Fibroblast of skin of right quadriceps (primary cell): ENCODE measurements at places on chromosomes 3 and 15.

DNA sequence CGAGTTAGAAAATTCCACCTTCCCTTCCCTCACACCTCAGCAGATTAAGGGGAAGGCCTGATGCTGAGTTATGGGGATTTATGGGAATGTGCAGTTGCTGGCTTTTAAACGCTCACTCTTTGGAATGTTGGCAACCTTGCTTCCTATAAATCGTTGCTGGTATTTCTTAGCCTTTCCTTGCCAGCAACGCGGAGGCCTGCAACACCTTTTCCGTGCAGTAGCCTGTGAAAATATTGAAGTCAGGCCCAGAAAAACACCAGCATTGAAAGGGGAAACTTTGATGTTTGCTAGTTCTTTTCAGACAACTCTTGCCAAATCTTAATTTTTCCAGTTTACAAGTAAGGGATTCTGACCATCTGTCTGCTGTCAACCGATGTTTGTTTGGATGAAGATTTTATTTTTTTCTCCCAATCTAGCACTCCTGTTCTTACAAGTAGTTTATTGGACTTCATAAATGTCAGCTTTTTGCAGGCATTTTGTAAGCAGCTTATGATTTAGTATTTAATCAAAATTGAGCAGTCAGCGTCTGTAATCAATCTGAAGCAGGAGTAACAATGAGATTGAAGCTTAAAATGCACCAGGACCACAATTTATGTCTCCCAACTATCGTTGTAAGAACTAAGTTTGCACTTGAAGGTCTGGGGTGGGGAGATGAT is 251.0 kb downstream of the RPLP1 start:
- DNase-seq, result peak; percentile 32

- DNase-seq, result peak; percentile 62
These were observed 54.9 kb downstream of the DCUN1D1 start for GRCh38 chr3:182925330-182925943.

- no peak for DNase-seq
These were observed 124.4 kb downstream of the LRRN1 start for GRCh38 chr3:3923619-3924018.

DNA sequence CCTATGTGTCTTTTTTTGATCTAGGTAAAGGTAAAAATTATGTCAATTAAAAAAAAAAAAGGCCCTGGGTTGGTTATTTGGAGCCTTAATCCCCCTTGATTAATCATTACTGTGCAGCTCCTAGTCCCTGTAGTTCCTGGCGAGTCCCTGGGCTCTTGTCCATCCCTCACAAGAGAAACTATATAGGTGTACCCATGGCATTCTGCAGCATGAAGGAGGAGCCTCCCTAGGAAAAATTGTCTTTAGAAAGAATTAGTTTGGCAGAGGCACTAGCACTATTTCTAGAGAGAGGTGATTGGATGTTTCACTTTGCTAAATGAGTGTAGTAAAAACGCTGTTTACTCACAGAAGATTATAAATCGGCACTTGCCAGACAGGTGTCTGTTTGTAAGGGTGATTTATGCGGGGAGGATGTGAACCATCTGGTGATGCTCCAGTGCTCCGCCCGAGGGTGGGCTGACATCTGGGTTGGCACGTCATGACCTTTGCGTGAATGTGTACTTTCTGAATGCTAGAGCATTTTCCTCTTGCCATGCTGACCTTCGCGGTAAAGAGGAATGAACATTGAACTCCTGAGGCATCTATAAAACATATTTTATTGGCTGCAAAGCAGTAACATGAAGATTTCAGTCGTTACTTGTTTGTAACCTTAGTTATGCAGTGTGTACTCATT is 12.6 kb downstream of the PLCL2 start:
- DNase-seq, result peak; percentile 39

DNA sequence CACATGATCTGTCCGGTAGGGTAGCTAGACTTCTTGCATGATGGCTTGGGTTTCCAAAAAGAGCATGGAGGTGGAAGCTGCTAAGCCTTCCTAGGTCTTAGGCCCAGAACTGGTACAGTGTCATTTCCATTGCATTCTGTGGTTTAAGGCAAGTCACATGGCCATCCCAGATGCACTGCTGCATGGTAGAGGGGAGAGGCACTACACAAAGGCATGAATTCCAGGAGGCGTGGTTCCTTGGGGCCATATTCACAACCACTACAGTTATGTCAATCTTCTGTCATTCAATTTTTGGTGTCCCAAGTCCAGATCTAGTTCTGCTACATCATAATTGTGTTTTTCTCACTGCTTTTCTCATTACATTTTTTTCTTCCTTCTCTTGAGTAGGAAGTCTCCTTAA is 122.2 kb upstream of the CHRM5 start:
- DNase-seq, result no peak

DNA sequence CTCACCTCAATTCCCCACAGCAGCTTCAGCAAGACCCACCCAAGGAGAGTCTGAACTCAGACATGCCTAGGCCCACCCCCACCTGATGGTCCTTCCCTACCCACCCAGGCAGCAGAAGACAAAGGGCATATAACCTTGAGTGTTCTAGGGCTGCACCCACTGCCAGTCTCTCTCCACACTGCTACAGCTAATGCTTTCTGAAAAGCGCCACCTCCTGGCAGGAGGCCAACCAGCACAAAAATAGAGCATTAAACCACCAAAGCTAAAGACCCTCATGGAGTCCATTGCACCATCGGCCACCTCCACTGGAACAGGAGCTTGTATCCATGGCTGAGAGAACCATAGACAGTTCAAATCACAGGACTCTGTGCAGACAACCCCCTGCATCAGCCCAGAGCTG is 11.3 kb upstream of the RPL39L start:
- DNase-seq, result no peak

GRCh38 chr3:185311991-185312390 is 50.9 kb upstream of the MAP3K13 start:
- no peak for DNase-seq

DNA sequence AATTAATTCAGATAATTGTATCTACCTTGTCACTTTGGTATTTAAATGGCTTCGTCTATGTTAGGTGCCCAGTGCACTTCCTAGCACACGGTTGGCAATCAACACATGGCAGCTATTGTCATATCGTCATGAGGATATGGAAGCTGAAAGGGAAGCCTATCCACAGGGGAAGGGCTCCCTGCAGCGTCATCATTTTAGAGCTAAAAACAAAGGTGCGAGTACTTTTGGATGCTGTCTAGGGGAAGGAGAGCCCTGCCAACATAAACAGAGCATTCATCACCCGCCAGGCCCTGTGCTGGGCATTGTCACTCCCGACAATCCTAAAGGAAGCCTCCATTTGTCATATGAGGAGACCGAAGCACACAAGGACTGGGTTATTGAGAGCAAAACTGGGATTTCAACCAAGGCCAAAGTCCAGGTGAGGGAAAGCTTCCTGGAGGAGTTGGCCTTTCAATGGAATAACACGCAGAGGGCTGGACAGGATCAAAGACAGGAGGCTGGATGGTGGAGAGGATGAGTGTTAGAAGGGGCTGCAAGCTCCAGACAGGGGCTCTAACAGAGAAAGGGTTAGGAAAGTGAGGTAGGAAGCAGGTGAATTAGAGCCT is 8.0 kb upstream of the PARL start:
- DNase-seq, result no peak

DNA sequence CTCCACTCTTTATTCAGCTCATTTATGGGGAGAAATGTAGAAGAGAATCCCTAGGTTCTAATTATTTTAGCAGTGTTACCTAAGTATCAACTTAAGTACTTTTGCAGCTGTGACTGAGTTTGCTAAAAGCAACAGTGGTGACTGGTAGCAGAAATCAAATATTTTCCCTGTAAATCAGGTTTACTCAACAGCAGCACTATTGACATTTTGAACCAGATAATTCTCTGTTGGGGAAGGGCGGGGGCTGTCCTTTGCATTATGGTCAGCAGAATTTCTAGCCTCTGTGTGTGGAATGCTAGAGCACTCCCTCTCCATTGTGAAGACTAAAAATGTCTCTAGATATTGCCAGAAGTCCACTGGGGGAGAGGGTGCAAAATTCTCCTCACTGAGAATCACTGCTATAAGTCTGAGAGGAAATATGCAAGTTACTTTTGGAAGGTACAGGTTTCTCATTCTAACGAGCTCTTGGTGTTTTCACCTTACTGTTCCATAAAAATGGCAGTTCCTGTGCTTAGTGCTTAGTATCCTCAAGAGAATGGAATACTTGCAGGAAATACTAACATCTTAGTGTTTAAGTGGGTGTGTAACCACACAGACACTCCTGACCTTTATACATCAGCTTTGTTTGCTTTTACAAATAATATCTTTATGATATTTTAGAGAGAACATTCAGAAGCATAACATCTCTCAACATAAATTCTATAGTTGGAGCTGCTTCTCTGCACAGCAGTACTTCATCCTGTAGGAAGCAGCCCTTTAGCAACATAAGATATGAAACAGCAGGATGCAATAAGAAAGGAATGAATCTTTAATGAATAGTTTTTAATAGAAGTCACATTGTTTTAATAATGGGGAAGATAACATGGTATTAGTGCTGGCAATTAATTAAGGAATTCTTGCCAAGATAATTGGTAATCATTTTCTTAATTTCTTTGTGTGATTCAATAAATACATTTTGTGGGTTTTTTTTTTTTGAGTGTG is 246.5 kb upstream of the GOLIM4 start:
- no peak for DNase-seq

DNA sequence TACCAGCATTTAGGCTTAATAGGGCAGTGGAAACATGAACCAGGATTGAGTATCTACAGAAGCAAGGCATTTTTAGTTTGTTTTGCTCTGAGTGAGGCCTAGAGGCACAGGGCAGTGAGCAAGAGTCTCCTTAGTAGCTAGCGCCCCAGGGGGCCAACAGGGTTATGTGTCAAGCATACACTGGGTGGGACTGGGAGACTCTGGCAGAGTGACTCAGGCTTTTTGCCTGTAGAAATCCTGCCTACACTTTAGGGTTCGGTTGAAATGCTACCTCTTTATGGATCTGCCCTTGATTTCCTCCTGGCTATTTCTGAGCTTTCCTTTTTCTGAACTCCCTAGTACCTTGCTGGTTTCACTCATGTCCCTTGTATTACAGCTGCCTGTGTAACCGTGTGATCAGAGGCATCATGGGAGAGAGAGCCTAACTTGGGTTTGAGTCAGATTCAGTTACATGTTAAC is 72.2 kb downstream of the TOP2B start:
- peak; percentile 75 for DNase-seq

- DNase-seq, result no peak
These were observed 72.7 kb upstream of the FAM174B start for GRCh38 chr15:92728266-92728665.

DNA sequence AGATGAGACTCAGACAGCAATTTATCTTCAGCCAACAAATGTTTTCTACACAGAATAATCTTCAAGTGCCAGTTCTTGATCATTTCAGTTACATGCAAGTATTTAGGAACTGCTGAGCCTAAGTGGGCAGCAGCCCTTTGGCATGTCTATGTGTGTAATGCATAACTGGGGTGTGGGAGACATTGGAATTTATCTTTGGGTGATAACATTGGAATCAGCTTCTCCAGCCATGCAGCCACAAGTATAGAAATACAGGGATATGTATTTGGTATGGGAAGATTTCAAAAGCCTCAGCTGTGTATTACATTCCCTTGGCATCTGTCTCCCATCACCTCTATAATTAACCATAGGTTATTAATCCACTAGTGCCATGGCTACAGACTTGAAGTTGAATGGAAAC is 63.4 kb upstream of the FOXP1 start:
- DNase-seq, result no peak

DNA sequence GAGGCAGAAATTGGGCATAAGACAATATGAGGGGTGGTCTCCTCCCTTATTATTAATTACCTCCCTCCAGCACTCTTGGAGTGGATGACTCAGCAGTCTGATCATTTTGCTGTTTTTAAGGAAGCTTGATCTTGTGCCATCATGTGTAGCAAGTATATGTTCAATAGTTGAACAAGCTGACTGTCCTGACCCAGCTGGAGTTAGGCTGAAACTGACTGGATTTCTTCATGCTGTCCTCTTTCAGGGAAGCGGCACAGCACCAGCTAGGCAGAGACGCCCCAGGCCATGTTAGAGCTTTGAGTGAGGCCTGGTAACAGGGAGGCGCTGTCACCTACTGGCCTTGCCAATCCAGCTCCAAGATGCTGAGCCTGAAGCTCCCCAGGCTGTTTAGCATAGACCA is 54.4 kb upstream of the KIF23 start:
- no peak for DNase-seq

DNA sequence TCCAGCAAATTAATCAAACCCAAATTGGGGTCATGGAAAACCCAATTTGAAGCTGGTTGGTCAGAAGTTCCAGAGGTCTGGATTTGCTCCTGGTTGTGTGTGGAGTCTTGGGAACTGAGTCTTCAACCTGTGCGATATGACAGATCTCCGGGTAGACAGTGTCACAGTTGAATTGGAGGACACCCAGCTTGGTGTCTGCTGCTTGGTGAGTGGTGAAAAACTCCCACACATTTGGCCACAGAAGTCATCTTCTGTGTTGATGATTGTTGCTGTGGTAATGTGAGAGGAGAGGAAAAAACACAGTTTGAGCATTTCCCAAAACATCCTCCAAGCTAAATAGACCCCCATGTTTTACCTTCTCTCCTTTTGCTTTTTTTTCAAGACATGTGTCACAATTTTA is 218.1 kb downstream of the TP63 start:
- no peak for DNase-seq

DNA sequence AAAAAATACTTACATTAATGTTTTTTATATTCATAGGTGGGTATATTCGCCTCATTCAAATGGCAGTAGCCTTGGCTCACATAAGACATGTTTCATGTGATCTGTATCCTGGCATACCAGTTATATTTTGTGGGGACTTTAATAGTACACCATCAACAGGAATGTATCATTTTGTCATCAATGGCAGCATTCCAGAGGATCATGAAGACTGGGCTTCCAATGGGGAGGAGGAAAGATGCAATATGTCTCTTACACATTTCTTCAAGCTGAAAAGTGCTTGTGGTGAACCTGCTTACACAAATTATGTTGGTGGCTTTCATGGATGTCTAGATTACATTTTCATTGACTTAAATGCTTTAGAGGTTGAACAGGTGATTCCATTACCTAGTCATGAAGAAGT is 3.5 kb downstream of the PDE12 start:
- DNase-seq, result peak; percentile 53

GRCh38 chr3:50325497-50326181 is 2.4 kb downstream of the TUSC2 start:
- no peak for DNase-seq

DNA sequence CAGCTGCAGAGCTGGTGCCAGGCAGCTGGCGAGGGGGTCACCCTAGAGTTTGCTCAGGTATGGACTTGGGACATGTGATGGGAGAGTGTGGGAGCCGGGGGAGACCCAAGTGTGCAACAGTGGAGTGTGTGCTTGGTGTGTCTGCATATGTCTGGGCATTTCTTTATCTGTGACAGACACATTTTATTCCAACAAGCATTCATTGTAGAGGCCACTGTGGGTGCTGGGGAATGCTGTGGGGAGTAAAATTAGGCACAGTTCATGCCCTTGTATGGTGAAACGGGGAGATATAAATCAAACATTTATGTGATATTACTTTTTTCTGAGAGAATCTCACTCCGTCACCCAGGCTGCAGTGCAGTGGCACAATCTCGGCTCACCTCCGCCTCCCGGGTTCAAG is 4.2 kb downstream of the ACY1 start:
- DNase-seq, result no peak
